ENCODE measurements at places on chromosomes 5 and 9. TPM values are rescaled to one million over a fixed set of nuclear protein-coding genes. Genes with fewer than 3 reads are reported as not detected.

Gene SLC45A2
- 0.33 TPM for total RNA-seq

Gene GZMA
- total RNA-seq = not detected

Gene FGFR4
- 14.7 TPM for total RNA-seq

Gene FGF18
- total RNA-seq = 1.1 TPM

Gene NUTM2G
- not detected for total RNA-seq

Gene ZBTB26
- 12.2 TPM for total RNA-seq

Gene GHR
- total RNA-seq = not detected

DNA sequence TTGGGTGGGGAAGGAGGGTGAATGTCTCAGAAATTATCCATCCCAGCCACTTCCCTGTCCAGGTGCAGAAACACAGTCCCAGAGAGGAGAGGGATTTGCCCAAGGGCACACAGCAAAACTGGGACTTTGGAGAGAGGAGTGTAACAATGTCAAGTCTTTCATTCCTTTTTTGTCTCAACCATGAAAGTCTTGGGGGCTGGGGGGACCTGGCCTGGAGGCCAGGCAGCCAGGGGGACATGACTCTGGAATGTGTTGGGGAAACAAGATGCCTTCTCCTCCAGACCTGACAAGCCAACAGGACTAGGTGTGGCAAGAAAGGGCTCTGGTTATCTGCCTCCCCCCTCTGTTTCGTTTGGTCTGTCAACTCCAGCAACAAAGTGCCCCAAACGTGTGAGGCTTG, 13.9 kb upstream of the HAND1 start:
- no peak overlapping the region for H3K27ac ChIP-seq
- H3K27me3 ChIP-seq = peaks cover 10% of the 10 kb centered on the region

- no peaks in the 10 kb centered on the region for H3K4me1 ChIP-seq
- no peak overlapping the region for H3K27ac ChIP-seq
- H3K36me3 ChIP-seq = no peaks in the 10 kb centered on the region
- H3K27me3 ChIP-seq = no peaks in the 10 kb centered on the region
- H3K4me3 ChIP-seq = no peak overlapping the region
- no peak for DNase-seq
Observed at GRCh38 chr9:137375321-137376058, 47.5 kb downstream of the EXD3 start.

GRCh38 chr5:54721116-54721515, 203.6 kb downstream of the SNX18 start:
- no peak overlapping the region for H3K4me3 ChIP-seq
- H3K4me1 ChIP-seq = peaks cover 8% of the 10 kb centered on the region
- DNase-seq = no peak
- no peaks in the 10 kb centered on the region for H3K36me3 ChIP-seq
- no peaks in the 10 kb centered on the region for H3K27me3 ChIP-seq

DNA sequence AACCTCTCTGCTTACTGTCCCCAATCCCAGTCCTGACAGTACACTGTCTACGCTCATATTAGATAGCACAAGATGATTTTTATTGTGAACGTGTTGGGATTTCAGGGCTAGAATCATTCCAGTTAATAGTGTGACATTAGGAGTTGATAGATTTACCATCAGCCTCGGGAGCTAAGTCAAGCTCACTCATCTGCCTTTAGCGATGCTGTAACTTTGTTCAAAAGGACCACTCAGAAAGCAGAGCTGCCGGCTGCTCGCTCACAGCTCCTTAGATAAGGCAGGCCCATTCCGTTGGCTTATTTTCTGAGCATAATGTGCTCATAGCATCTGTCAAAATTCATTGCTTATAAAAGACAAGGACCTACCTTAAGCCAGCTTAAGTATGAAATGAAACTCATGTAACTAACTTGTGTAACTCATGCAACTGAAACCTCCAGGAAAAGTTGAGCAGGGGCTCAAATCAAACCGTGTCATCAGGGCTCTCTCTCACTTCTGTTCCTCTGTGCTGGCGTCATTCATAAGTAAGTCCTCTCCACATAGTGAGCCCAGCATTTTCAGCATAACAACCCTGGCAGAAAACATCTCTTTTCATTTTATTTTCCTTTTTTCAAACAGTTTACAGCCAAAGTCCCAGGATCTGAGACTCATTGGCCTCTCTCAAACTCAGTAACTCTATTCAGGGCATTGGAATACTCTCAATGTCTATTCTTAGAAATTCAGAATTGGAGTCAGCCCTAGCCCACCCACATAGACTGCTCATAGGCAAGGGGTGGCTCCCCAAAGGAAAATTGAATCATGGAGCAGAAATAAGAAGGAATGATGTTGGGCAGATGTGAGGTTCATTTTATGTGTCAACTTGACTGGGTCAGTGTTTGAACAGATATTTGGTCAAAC, 208.8 kb downstream of the MAN2A1 start:
- no peak overlapping the region for H3K4me3 ChIP-seq
- H3K27ac ChIP-seq = no peak overlapping the region
- no peaks in the 10 kb centered on the region for H3K36me3 ChIP-seq
- H3K27me3 ChIP-seq = no peaks in the 10 kb centered on the region
- H3K4me1 ChIP-seq = 0 out of 2 replicates have a peak, but pooled peaks cover 11% of the 10 kb centered on the region
- DNase-seq = no peak

DNA sequence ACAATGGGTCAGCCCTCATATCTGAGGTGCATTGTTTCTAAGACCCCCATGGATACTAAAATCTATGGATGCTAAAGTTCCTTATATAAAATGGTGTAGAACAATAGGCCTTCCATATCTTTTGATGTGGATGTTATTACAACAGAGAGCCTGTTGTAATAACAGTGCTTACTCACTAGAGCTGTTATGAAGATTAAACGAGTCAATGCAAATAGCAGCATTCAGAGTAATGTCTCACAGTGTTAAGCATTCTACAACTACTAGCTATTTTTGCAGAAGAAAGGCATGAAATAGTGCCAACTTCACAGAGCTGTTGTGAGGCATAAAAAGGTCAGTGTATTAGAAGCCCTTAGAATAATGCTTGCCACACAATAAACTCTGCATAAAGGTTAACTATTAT, 13.0 kb downstream of the CHSY3 start:
- H3K4me3 ChIP-seq = no peak overlapping the region
- H3K27ac ChIP-seq = no peak overlapping the region
- no peak for DNase-seq

DNA sequence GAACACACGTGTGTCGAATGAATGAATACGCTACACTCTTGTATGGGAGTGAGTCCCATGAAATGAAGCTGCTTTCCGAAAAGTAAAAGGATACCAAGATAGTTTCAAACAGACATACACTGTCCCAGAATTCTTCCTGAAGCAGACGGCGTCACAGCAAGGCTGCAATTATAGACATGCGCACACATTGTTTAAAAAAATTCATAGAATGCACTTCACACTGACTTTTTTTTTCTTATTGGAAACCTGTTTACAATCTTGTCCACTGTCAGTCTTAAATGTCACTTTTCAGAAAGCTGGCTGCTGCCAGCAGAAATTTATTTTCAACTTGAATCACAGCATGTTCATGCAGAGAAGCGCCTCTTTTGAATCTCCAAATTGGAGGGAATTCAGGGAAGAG, 124.8 kb downstream of the CRB2 start:
- no peaks in the 10 kb centered on the region for H3K27me3 ChIP-seq
- no peak overlapping the region for H3K4me3 ChIP-seq
- no peak overlapping the region for H3K27ac ChIP-seq
- no peak for DNase-seq
- H3K36me3 ChIP-seq = no peaks in the 10 kb centered on the region

GRCh38 chr9:109794361-109795012, 14.5 kb downstream of the PALM2AKAP2 start:
- H3K4me3 ChIP-seq = no peak overlapping the region
- DNase-seq = no peak
- H3K27me3 ChIP-seq = no peaks in the 10 kb centered on the region
- H3K4me1 ChIP-seq = peaks cover 37% of the 10 kb centered on the region
- no peaks in the 10 kb centered on the region for H3K36me3 ChIP-seq

DNA sequence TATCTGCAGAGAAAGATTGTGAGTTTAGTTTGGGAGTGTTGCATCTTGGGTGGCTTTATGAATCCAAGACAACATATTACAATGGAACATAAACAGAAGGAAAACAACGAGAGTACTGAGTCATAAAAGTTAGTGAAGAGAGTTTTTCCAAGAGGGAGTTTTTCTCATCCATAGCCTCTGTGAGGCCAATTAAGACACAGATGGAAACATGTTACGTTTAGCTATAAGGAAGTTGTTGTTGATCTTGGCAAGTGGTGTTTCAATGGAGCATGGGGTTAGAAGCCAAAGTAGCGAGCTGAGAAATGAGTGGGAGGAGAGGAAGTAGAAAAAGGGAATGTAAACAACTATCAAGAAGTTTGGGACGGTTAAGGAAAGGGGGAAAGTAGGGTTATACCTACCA, 53.3 kb upstream of the SPATA31D4 start:
- no peak overlapping the region for H3K4me3 ChIP-seq
- no peaks in the 10 kb centered on the region for H3K36me3 ChIP-seq
- H3K4me1 ChIP-seq = peaks cover 7% of the 10 kb centered on the region
- DNase-seq = no peak

DNA sequence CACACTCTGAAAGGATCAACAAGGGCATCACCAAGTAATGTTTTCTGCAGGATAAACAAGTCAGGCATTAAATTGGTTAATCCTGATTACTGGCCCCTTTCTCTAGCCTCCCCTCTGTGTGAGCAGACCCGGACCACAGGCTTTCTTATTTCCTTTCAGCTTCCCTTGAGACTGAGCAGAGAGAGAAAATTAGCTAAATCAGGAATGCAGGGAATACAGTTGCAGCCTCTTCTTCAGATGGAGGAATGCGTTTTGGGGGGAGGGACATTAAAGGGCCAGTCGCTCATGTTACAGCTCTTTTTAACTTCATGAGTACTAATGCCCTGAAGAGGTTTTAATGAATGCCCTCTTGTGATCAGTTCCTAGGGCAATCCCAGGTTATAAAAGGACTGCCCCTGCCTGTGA, 19.8 kb downstream of the PCDHAC2 start:
- H3K36me3 ChIP-seq = no peaks in the 10 kb centered on the region
- DNase-seq = no peak
- no peak overlapping the region for H3K27ac ChIP-seq
- no peaks in the 10 kb centered on the region for H3K27me3 ChIP-seq
- no peaks in the 10 kb centered on the region for H3K4me1 ChIP-seq
- no peak overlapping the region for H3K4me3 ChIP-seq

GRCh38 chr5:151173711-151174611, 16.4 kb upstream of the ANXA6 start:
- DNase-seq = no peak
- H3K36me3 ChIP-seq = no peaks in the 10 kb centered on the region
- no peak overlapping the region for H3K4me3 ChIP-seq
- H3K27me3 ChIP-seq = peaks cover 6% of the 10 kb centered on the region
- H3K27ac ChIP-seq = no peak overlapping the region

DNA sequence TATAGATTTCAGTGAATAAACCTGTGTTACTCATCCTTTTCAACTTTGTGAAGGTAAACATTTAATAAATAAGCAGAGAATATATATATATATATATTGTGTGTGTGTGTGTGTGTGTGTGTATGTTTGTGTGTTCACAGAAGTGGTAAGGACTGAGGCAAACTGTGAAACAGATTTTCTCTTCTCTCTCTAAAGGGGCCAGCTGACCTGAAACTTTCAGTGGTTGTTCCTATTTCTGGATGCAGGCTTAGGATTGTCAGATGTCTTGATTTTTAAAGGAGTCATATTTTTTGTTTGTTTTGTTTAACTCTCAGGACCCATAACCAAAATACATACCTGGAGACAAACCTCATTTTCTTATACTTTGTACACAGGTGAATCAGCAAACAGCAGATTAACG, 714.9 kb upstream of the MEF2C start:
- no peak for DNase-seq
- no peaks in the 10 kb centered on the region for H3K36me3 ChIP-seq
- no peaks in the 10 kb centered on the region for H3K27me3 ChIP-seq
- no peak overlapping the region for H3K4me3 ChIP-seq
- H3K27ac ChIP-seq = no peak overlapping the region
- no peaks in the 10 kb centered on the region for H3K4me1 ChIP-seq

- no peak for DNase-seq
- no peaks in the 10 kb centered on the region for H3K27me3 ChIP-seq
- H3K27ac ChIP-seq = no peak overlapping the region
- H3K4me3 ChIP-seq = no peak overlapping the region
- no peaks in the 10 kb centered on the region for H3K36me3 ChIP-seq
Observed at GRCh38 chr5:1064383-1065142, 47.3 kb downstream of the SLC12A7 start.

- H3K36me3 ChIP-seq = peaks cover 55% of the 10 kb centered on the region
- no peak overlapping the region for H3K4me3 ChIP-seq
- DNase-seq = no peak
- no peak overlapping the region for H3K27ac ChIP-seq
Observed at GRCh38 chr9:109068764-109069163, 51.0 kb downstream of the TMEM245 start.

GRCh38 chr5:15598294-15598902, 98.4 kb downstream of the FBXL7 start:
- H3K4me1 ChIP-seq = no peaks in the 10 kb centered on the region
- no peak overlapping the region for H3K27ac ChIP-seq
- DNase-seq = no peak
- no peak overlapping the region for H3K4me3 ChIP-seq
- no peaks in the 10 kb centered on the region for H3K36me3 ChIP-seq

- peak overlapping the region; percentile 81 for H3K27ac ChIP-seq
- H3K36me3 ChIP-seq = no peaks in the 10 kb centered on the region
- H3K27me3 ChIP-seq = no peaks in the 10 kb centered on the region
- peak overlapping the region; percentile 28 for H3K4me3 ChIP-seq
Observed at GRCh38 chr9:113341712-113342410, 1.8 kb upstream of the WDR31 start.
